Renal cortex interstitium (tissue), 15 donors: ENCODE measurements at places on chromosomes 5 and 9.

- DNase-seq = no peak
These were observed 92.4 kb upstream of the CEP78 start for GRCh38 chr9:78143281-78144007.

DNA sequence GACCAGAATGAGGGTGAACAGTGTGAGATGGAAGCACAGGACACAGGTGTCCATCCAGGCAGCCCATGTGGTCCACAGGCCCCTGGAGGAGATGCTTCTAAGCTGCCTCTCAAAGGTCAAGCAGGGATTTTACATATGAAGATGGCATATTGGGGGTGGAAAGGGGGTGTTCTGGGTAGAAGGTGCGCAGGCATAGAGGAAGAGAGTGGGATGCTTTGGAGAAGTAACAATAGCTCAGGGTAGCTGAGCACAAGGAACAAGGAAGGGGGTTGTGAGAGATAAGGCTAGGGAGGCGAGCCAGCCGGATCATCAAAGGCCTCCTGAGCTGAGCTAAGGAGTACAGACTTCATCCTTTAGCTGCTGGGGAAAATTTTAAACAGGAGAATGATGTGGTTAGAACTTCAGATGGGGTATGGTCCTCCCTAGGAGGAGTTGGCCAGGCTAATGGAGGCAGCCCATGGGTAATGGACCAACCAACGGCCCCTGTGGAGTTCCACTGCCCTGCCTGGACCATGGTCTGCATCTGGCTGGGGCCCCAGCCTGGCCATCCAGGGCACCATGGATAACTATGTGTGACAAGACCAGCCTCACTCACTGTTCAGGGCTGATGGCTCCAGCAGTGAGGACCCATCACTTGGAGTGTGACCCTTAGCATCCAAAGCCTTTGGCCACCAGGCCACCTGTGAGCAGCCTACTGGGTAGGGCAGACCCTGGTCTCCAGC lies 86.8 kb upstream of the TBC1D2 start:
- DNase-seq = no peak

DNA sequence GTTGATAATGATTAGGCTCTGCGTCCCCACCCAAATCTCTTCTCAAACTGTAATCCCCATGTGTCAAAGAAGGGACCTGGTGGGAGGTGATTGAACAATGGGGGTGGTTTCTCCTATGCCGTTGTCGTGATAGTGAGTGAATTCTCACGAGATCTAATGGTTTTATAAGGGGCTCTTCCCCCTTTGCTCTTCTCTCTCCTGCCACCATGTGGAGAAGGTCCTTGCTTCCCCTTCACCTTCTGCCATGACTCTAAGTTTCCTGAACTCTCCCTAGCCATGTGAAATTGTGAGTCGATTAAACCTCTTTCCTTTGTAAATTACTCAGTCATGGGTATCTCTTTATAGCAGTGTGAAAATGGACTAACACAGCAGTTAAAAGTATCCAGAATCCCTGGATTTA lies 715.2 kb upstream of the DMAC1 start:
- DNase-seq = no peak

GRCh38 chr5:172486451-172486850 lies 32.1 kb upstream of the SH3PXD2B start:
- no peak for DNase-seq

- no peak for DNase-seq
These were observed 45.6 kb downstream of the APTX start for GRCh38 chr9:32955655-32956478.

DNA sequence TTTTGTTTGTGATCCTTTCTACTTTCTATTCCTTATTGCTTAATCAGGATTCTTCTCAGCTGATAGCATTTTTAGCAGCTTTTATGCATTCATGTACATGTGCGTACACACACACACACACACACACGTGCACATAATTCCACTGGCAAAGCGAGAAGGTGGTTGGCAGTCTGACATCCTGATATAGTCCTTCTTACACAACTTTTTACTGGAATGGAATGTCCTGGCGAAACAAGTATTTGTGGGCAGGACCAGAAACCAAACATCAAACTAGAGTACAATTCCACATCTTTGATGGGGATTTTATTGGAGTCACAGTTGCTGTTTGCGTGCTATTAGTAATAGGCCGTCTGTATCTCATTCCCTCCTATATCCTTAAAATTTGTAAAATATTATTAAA lies 356.5 kb downstream of the CCDC171 start:
- DNase-seq = no peak
